ENCODE measurements at places on chromosomes 3 and 15. TPM values are rescaled to one million over a fixed set of nuclear protein-coding genes. Genes with fewer than 3 reads are reported as not detected.
A peak's percentile ranks its signal among the peaks of the same experiment; 100 is the strongest.

- DNase-seq: no peak
Observed at GRCh38 chr3:129087138-129087702, 26.6 kb downstream of the GP9 start.

- DNase-seq: no peak
Observed at GRCh38 chr15:100372739-100373119, 31.0 kb upstream of the ADAMTS17 start.

DNA sequence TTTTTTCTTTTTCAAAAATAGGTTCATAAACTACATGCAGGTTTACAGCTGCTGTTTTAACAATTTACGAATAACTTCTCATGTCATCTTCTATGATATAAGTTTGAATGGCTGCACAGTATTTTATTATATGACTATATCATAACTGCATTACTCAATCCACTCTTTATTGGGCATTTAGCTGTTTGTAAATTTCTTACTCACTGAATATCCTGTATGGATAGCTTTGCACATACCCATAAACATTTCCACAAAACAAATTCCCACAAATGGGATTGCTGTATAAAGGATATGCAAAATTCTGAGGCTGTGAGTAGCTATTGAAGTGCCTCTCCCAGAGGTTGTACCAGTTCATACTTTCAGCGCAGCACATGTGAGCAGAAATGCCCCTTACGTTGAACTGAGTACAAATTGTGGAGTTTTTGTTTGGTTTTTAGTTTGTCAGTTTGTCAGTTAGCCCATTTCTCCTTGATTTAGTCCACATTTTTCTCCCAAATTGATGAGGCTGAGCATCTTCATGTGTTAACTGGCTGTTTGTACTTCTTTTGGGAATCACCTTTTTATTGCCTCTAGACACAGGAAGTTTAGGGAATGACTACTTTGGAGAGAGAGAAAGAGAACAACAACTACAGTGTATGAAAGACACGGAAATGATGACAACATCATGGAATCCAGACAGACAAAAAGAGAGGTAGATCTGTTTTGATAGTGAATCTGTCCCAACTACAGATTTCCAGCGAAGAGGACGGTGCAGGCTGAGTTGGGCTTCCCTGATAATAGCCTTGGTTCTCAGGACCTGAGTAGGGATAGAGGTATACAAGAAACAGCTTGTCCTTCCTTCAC lies 24.8 kb downstream of the TTC23 start:
- DNase-seq: no peak

- DNase-seq: peak; percentile 9
Observed at GRCh38 chr3:163490119-163490518, 1588.2 kb downstream of the SI start.

DNA sequence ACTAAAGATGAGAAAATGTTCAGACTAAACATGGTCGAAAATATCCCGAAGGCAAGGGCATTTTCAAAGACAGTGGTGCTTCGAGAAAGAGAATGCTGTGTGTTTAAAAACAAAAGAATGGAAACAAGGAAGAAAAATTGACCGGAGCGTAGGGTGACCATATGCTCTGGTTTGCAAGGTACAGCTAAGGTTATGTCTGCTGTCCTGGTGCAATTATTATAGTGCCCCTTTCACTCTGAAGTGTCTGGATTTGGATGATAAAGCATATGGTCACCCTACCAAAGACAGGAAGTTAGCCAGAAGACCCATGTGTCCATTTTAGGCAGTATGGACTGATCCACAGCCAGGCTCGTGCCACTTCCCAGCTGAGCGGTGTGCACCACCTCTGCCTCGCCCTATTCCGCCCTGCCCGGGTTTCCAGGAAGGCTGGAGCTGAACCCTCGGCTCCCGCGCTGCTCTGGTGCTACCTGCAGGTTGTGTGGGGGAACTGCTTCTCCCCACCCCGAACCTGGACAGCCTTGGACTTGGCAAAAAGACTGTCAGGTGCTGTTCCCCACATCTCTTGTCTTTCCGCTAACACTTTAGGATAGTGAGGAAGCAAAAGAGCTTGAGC lies 25.2 kb downstream of the GOLGA6D start:
- DNase-seq: no peak

GRCh38 chr3:107704477-107704876 lies 181.7 kb downstream of the BBX start:
- DNase-seq: no peak

DNA sequence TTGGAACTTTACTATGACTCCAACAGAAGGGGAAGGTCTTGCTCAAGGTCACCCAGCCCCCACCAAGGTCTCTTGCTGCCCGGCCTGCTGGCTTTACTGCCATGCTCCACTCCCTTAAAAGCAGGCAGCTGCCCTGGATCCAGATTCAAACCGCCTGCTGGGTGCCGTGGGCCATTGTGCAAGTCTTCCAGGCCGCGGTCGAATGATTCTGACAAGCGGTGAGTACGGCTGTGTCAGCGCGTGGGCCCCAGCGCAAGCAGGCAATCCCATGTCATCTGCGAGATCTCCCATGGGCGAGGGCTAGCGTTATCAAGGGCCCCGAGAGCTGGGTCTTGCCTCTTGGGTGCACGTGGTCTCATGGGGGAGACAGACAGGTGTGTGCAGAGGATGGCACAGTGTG lies 37.6 kb downstream of the CORO2B start:
- DNase-seq: no peak

- DNase-seq: no peak
Observed at GRCh38 chr3:186207515-186207914, 98.6 kb upstream of the ETV5 start.

- DNase-seq: no peak
Observed at GRCh38 chr15:88166082-88166993, 90.2 kb downstream of the NTRK3 start.

DNA sequence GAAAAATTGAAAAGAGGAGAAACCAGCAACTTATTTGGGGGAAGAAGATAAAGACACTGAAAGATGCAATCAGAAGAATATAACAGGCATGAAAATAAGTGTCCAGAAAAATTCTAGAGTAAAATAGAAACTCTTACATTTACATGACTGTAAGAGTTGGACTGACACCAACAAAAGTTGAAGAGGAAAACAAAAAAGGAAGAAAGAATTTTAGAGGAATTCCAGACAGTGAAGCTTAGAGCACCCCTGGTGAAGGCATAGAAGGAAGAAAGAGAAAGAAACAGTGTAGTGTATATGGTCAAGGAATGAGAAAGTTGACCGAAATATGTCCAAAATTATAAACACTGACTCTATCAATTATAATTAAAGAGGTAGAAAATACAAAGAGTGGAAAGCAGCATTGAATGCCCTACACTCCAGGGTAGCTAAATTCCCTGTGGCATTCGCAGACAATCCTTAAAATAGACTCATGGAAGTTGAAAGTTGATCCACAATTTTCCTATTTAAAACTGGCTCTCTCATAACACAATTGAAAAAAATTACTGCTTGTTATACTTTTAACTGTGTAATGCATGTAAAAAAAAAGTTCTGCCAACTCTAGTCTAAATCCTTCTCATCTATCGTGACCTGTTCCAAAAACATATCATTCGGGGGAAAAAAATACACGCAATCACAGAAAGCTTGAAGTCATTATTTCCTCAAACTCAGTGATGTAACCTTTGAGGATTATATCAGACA lies 102.6 kb upstream of the ABI3BP start:
- no peak for DNase-seq

GRCh38 chr3:53503195-53503594 lies 8.8 kb downstream of the CACNA1D start:
- no peak for DNase-seq

DNA sequence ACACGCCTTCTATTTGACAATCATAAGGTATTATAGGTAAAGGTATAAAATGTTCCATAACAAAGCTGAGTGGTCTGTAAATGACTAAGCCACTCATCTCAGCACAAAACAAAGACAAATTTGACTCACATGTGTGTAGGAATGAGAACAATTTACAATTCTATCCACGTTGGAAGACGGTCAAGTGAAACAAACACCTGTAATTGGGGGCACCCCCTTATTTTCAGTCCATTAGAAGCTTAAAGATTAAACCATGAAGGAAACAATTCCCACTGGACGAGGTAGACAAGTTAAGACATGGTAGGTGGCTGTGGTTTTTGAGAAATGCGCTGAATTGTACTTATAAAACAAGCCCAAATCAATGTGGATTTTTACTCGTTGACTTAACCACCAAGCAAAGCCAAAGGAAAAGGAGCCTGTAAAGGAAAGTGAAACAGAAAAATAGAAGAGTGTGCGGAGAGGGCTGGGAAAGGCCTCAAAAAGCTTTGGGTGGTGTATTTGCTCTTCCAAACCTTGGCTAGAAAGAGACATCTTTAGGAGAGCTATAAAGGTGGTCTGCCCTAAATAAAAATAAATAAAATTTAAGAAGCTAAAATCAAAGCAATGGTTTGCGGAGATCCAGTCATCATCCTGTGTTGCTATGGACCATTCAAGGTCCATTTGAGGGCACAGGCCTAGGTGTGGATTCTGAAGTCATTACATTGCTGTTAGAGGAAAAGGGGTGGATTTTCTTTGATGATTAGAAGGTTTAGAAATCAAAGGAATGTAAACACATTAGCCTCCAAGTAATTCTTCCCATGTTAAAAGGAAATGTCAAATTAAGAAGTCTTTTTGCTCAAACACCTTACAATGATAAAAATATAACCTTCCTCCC lies 135.0 kb downstream of the TFG start:
- no peak for DNase-seq

DNA sequence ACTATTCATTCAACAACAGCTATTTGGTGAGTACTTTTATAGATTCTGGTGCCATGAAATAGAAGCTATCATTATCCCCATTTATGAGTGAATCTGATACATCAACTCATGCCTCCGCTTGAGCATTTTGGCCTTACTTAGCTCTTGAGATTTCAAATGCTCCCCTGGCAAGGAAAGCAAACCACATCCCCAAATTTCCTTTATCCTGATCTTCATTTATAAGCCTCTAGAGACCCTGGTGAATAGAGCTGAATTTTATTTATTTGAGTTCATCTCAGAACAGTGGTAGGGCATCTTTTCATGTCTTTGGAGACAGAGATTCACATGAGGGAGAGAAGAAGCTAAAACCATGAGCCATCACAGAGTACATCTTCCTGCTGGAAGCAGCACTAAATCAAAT lies 317.2 kb downstream of the SLC9A9 start:
- no peak for DNase-seq

Gene COMMD4
- 142 TPM for total RNA-seq

Gene FOXP1
- 54.8 TPM for total RNA-seq

Gene KLHL40
- not detected for total RNA-seq

Gene VILL
- 6.7 TPM for total RNA-seq
